ENCODE measurements at places on chromosomes 11 and 22.
A peak's percentile ranks its signal among the peaks of the same experiment; 100 is the strongest.

DNA sequence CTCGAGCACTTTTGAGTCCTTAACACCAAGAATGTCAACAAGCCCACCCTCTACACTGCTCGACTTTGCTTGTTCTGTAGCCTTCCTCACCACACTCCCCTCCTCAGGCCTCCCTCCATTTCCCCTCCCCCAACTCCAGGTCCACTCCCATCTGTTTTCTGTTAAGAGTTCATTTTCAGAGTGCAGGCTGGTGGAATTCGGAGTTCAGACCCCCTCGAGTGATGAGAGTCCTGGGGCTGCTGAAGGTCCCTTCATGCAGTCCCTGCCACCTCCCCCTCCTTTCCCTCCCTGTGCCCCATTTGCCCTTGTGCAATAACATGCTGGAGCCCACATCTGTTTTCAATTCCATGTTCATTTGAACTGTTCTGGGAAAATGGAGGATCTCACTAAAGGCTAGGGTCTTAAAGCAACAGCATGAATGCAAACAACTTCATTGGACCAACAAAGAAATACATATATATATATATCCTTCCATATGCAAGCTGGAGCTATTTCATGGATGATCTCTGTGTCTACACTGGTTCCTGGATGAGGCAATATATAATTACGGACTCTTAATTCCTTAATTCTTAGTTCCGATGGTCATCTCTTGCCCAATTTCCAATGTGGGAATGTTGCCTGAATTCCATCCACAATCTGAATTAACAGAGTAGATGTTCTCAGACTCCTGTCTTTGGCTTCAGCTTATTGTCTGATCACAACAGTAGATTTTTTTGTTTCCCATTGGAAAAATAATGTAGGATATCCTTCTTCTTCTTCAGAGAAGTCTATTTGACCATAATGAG, 340.4 kb downstream of the ETS1 start:
- no peak for DNase-seq

DNA sequence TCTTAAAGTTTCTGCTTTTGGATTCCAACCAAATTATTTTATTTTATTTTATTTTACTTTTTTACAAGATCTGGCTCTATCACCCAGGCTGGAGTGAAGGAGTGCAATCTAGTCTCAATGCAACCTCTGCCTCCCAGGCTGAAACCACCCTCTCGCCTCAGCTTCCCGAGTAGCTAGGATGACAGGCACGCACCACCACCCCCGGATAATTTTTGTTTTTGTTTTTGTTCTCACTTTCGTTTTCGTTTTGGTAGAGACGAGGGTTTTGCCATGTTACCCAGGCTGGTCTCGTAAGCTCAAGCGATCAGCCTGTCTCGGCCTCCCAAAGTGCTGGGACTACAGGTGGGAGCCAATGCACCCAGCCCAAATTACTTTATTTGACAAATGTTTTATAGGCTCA, 219.8 kb downstream of the ETS1 start:
- no peak for DNase-seq

- DNase-seq: no peak
Observed at GRCh38 chr22:29747832-29748231, 19.0 kb downstream of the ZMAT5 start.

DNA sequence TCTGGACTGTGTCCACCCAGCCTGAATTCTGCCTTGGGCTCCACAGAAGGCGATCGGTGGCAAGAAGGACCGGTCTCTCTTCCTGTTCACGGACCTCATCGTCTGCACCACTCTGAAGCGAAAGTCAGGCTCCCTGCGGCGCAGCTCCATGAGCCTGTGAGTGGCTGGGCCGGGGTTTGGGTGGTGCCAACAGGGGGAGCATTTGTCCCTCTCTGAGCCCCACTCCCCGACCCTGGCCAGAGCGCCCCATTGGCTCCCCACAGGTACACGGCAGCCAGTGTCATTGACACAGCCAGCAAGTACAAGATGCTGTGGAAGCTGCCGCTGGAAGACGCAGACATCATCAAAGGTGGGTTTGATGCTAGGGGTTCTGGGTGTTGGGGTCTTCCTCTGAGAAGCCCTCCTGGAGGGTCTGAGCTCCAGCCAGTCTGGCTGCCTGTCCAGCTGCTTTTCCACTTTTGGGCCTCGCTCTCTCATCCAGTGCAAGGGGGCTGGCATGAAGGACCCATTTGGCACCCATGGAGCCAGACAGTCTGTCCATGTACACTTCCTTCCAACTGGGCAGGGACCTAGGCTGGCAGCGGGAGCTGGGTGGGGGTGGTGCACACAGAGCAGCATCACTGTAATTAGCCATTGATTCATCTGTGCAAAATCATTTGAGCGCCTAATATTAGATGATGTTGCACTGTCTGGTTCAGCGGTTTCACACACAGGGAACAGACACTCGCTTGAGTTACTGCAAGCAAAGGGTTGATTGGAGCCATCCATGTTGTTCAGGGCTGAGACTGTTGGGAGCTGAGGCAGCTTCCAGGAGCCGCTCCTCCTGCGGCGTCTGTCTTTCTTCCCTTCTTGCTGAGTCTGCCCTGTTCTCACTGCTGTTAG, 19.0 kb upstream of the RELT start:
- no peak for DNase-seq

DNA sequence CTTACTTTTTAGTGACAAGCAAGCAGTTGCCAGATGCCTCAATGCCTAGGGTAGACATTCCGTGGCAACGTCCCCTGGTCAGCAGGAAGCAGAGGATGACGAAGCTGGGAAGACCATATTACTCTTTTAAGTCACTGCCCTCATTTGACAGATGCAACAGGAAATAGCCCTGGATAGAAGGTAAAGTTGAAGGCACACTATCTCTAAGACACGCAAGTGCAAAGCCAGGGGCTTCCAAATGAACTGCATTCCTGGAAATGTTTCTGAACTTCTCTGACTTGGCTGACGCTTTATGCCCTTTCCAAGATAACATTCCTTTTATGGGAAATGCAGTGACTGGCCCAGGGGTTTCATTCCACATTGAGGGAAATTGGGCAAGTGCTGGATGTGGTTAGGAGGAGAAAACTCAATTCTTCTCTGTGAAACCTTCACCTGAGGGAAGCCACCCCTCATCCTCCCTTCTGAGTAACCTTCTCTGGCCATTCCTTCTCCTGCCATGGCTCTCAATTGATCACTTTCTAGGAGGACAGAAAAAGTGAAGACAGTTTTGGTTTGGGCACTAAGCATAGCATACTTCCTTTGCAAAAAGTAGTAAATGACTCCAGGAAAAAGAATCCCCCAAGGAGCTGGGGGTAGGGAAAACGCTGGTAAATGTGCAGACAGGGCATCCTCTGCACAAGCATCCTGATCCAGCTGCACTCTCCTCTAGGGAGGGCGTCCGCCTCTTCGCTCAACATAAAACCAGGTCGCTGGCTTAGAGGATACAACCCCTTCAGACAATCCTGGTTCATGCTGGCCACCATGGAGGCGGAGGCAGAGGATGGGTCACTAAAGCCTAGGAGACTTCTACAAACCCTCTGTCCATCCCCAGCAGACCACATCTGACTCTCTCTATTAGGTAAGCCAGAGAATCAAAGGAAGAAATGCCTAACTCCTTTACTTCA, 14.5 kb downstream of the PCSK7 start:
- DNase-seq: no peak

DNA sequence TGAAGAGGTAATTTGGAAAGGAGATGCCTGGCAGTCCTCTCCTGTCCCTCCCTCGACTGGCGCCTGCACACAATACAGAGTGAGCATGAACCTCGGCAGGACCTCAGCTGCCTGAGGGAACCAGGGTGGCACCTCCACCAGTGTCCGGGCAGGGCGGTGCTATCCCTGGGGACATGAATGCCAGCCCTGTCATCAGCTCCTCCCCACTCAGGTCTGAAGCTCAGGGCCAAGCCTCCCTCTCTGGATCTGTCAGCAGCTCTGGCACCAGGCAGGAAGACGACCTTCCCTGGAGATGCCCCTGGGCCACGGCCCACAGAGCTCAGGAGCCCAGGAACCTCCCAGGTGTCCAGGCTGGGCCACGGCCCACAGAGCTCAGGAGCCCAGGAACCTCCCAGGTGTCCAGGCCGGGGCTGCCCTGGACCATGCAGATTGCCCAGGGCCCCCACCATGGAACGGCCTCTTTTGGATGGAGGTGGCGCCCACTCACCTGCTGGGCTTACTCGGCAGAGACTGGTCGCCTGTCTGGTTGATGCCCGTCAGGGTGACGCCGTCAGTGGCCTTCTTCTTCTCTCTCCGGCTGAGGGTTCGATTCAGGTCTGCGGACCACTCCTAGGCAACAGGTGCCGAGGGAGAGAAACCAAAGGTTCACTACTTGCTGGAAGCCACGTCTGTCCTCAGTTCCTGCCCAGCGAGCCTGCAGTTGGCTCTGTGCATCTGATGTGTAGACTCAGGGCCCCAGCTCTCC, 21.7 kb upstream of the ARFGAP3 start:
- DNase-seq: no peak

DNA sequence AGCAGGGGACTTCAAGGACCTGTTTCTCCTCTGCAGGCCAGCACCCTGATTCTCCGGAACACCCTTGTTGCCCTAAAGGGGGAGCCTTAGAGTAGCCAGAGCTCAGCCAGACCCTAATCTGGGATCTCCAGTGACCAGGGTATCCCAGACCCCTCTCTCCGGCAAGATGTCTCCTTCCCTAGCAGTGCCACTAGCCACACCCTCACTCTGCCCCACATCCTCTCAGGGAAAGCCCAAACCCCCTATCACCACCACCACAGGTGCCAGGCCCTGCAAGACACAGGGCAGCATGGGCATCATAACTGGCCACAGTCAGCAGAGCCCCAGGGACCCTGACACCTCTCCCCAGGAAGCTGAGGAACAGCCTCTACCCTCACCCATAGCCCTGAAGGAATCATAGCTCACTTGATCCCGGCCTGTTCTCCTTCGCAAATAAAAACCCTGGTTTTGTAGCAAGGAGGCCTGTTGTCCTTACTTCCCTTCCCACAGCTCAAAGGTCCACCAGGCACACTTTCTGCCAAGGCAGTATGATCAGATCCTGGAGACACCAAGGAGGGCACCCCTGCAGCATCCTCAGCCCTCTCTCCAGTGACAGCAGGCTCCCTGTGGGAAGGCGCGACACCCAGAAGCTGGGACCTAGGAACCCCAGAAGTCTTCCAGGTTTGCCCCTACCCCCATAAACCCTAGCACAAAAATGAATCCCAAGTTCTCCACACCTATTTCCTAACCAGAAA, 4.6 kb downstream of the CFL1 start:
- peak; percentile 40 for DNase-seq

DNA sequence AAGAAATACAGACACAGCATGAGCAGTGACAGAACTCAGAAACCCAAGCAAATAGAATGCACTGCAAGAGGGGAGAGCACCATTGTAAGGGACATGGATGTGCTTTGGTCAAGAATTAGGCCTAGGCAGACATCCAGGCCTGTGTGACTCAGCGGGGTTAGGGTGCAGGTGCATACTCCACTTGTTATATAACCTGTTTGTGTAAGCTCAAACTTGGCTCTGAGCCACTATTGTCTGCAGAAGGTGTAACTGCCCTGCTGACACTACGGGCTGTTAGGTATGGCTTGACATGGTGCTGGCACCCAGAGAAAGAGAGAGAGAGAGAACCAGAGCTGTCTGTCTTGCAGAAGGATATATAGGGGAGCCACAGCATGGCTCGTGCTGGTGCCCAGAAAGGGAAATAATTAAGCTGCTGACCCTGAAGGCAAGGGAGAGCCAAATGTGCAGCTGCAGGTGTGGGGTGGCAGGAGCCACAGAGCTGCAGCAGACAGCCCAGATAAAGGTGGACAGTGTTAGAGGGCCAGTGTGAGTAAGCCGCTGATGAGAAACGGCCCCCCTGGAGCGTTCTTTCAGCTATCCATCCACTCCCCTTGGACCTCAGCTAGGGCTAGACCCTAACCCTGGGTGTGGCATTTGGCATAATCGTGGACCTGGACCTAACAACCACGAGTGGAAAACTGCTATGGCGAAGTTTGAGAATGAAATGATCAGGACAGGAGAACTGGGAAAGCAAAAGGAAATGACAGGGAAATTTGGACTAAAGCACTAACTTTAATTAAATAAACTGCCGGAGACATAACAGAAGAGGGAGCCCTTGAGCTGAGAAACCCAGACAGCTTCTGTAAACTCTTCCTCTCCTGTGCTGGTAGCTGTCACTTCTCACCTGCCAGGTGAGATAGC, 253.0 kb upstream of the CCDC179 start:
- peak; percentile 87 for DNase-seq

GRCh38 chr11:65468874-65469333, 29.9 kb upstream of the MALAT1 start:
- DNase-seq: peak; percentile 93

GRCh38 chr11:96105944-96106343, 182.0 kb upstream of the MTMR2 start:
- no peak for DNase-seq

DNA sequence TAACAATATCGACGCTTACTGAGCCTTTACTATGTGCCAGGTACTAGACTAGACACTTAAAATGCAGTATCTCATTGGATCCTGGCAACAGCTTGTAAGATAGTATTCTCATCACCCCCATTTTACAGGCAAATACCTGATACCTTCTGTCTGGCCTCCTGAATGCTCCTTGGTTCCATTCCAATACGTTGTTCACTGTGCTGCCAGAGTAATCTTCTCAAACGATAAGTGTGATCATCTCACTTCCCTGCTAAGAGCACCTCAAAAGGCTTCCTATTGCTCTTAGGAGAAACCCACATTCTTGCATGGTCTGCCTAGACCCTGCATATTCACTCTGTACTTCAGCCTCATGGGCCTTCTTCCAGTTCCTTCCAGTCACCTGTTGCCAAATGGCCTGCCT, 1.3 kb upstream of the NRIP3 start:
- no peak for DNase-seq

GRCh38 chr22:39097098-39098020, at the start of gene APOBEC3H:
APOBEC3H (plus strand) TSS chr22:39097244; CDS start chr22:39100279, 3,035 bp downstream.
- DNase-seq: no peak

DNA sequence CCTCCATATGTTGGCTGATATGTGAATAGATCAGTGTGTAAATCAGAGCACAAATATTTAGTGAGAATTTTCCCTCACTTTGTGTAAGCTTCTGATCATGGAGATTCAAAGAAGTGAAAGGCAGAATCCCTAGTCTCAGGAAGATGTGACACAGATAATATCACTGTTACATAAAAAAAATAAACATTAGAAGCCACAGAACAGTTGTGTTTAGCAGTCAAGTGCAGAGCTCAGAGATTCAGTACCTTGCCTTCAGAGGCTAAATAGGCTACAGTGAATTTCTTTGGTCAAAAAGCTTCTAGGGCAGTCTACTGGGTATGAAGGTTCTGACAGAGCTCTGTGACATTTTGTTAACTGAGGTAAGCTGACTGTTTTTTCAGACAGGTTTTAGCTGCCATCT, 591.5 kb downstream of the METTL15 start:
- DNase-seq: no peak

Data from colonic mucosa (tissue), 4 donors.